ENCODE measurements at places on chromosomes 1 and 21. TPM values are rescaled to one million over a fixed set of nuclear protein-coding genes. Genes with fewer than 3 reads are reported as not detected.
A peak's percentile ranks its signal among the peaks of the same experiment; 100 is the strongest.

FOXJ3 gene
- total RNA-seq = 36.7 TPM

LEPROT gene
- total RNA-seq = 42.7 TPM

LCE3D gene
- total RNA-seq = not detected

ACTA1 gene
- total RNA-seq = 422 TPM

PACC1 gene
- 2.2 TPM for total RNA-seq

CRB1 gene
- total RNA-seq = 0.75 TPM

DNA sequence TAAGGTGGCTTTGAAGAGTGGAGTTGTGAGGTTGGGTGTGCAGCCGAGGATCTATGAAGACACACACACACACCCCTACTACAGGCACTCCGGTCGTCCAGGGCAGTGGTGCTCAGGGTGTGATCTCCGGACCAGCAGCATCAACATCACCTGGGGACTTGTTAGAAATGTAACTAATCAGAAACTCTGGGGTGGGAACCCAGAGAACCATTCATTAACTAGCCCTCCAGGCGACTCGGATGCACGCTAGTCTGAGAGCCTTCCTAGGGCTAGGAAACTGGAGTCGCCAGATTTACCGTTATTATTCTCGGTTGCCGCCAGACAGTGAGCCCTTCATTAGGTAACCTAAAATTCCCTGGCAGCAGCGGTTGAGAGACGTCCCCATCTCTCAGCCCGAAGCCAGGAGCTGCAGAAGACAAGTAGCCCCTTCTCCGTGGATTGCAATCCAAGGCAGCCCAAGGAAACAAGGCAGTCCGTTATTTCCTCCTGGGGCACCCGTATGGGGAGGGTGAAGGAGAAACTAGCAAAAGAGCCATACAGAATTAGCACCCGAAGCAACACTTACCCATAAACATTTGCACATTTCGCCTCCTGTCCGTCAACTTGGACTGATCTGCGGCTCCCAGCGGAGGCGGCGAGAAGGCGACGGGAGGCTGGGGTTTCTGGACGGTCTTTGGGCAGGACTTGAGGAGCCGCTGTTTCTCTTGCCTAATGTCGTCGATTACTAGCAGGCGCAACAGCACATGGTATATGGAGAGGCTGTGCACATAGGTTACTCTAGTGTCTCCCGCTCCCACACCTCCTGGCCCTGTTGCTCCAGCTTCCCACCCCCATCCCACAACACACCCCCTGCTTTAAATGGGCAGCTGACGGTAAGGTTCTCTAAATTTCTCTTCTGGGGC is 2.9 kb upstream of the CCN1 start:
- DNase-seq = no peak
- peaks cover 44% of the 10 kb centered on the region for H3K4me1 ChIP-seq

DNA sequence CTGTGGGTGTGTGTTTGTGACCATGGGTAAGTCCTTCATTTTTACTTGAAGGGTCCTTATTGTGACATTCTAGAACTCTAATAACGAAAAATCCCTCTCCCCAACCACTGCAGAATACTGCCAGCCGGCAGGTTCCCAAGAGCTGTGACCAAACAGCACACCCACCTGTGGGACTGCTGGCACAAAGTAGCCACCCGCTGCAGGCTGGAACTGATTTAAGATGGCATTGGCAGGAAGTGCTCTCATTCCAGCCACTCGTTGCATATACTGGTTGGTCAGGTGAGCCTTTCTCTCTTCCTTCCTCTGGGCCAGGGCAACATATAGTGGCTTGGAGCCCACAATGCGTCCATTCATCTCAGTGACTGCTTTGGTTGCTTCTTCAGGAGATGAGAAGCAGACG is 11.6 kb downstream of the PABPC4 start:
- DNase-seq = no peak
- no peaks in the 10 kb centered on the region for H3K27me3 ChIP-seq
- no peak overlapping the region for H3K27ac ChIP-seq
- no peak overlapping the region for H3K4me3 ChIP-seq

GRCh38 chr1:197065559-197065958 is 1.5 kb downstream of the F13B start:
- H3K4me1 ChIP-seq = no peaks in the 10 kb centered on the region
- no peak overlapping the region for H3K27ac ChIP-seq
- no peak overlapping the region for H3K4me3 ChIP-seq
- no peaks in the 10 kb centered on the region for H3K27me3 ChIP-seq
- no peak for DNase-seq

- H3K4me1 ChIP-seq = no peaks in the 10 kb centered on the region
- H3K4me3 ChIP-seq = no peak overlapping the region
- H3K36me3 ChIP-seq = no peaks in the 10 kb centered on the region
Measured at GRCh38 chr1:5238351-5239130, 584.1 kb downstream of the AJAP1 start.

GRCh38 chr1:203186446-203187303 is at the start of gene CHI3L1:
Gene CHI3L1 (minus strand): TSS chr1:203186704. CDS start chr1:203186623, 81 bp downstream.
- no peaks in the 10 kb centered on the region for H3K27me3 ChIP-seq
- no peak within 1 kb of the TSS for H3K4me3 ChIP-seq
- H3K27ac ChIP-seq = no peak within 1 kb of the TSS
- H3K36me3 ChIP-seq = no peaks in the 10 kb centered on the region
- DNase-seq = no peak

DNA sequence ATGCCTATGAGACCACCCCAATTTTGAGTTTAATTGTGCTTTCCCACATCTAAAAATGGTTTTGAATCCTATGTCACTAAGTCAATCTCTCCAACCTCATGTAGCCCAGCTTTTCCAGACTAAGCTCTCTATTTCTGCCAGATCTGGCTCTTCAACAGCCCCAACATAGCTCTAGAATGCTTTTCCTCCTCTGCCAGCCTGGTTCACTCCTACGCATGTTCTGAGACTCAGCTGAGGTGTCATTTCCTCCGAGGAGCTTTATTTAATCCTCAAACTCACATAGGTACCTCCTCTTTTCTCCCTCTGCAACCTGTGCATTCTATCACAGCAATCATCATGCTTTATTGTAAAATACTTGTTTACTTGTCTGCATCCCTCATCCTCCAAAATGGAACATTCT is 517.8 kb upstream of the BEND5 start:
- no peaks in the 10 kb centered on the region for H3K36me3 ChIP-seq
- H3K27ac ChIP-seq = no peak overlapping the region
- H3K27me3 ChIP-seq = no peaks in the 10 kb centered on the region

- H3K4me1 ChIP-seq = no peaks in the 10 kb centered on the region
- no peak overlapping the region for H3K27ac ChIP-seq
- DNase-seq = no peak
- no peak overlapping the region for H3K4me3 ChIP-seq
- H3K27me3 ChIP-seq = no peaks in the 10 kb centered on the region
- H3K36me3 ChIP-seq = no peaks in the 10 kb centered on the region
Measured at GRCh38 chr1:225258811-225259210, 169.0 kb downstream of the LBR start.

- no peaks in the 10 kb centered on the region for H3K27me3 ChIP-seq
- H3K4me1 ChIP-seq = peaks cover 12% of the 10 kb centered on the region
- no peak for DNase-seq
- H3K27ac ChIP-seq = no peak overlapping the region
- no peak overlapping the region for H3K4me3 ChIP-seq
- no peaks in the 10 kb centered on the region for H3K36me3 ChIP-seq
Measured at GRCh38 chr1:92929461-92929860, 31.8 kb downstream of the DIPK1A start.

DNA sequence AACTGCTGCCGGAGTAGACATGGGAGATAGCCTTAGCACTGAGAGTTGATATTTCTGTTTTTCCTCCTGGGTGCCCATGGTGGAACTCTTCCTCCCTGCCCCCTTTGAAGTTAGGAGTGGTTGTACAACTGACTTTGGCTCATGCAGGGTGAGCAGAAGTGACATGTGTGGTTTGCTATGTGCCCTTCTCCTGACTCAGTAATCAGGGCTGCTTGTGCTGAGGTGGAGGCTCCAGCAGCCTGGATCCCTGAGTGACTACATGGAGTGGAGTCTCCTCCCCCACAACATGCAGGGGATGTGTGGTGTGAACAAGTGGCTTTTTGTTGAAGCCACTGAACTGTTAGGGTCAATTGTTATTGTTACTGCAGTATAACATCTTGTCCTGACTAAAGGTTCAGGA is 261.6 kb downstream of the CAMTA1 start:
- no peak for DNase-seq
- no peak overlapping the region for H3K27ac ChIP-seq
- H3K27me3 ChIP-seq = no peaks in the 10 kb centered on the region
- no peak overlapping the region for H3K4me3 ChIP-seq
- no peaks in the 10 kb centered on the region for H3K36me3 ChIP-seq

- H3K36me3 ChIP-seq = no peaks in the 10 kb centered on the region
- DNase-seq = no peak
- no peaks in the 10 kb centered on the region for H3K4me1 ChIP-seq
- no peak overlapping the region for H3K27ac ChIP-seq
- no peak overlapping the region for H3K4me3 ChIP-seq
- H3K27me3 ChIP-seq = no peaks in the 10 kb centered on the region
Measured at GRCh38 chr1:197027359-197027758, 39.7 kb downstream of the F13B start.

GRCh38 chr1:200036619-200037270 is 9.2 kb downstream of the NR5A2 start:
- no peaks in the 10 kb centered on the region for H3K36me3 ChIP-seq
- peaks cover 44% of the 10 kb centered on the region for H3K27me3 ChIP-seq
- no peak overlapping the region for H3K27ac ChIP-seq
- DNase-seq = no peak
- H3K4me3 ChIP-seq = no peak overlapping the region
- H3K4me1 ChIP-seq = no peaks in the 10 kb centered on the region

GRCh38 chr1:147478521-147478920 is 62.8 kb upstream of the BCL9 start:
- H3K4me1 ChIP-seq = no peaks in the 10 kb centered on the region
- H3K27ac ChIP-seq = no peak overlapping the region
- no peak overlapping the region for H3K4me3 ChIP-seq

GRCh38 chr1:60035921-60036320 is 37.6 kb downstream of the C1orf87 start:
- no peaks in the 10 kb centered on the region for H3K27me3 ChIP-seq
- H3K4me1 ChIP-seq = no peaks in the 10 kb centered on the region
- no peak overlapping the region for H3K27ac ChIP-seq
- DNase-seq = no peak

- no peaks in the 10 kb centered on the region for H3K4me1 ChIP-seq
- no peaks in the 10 kb centered on the region for H3K27me3 ChIP-seq
- no peak overlapping the region for H3K27ac ChIP-seq
- no peak for DNase-seq
Measured at GRCh38 chr1:84946631-84947030, 50.3 kb downstream of the MCOLN2 start.

DNA sequence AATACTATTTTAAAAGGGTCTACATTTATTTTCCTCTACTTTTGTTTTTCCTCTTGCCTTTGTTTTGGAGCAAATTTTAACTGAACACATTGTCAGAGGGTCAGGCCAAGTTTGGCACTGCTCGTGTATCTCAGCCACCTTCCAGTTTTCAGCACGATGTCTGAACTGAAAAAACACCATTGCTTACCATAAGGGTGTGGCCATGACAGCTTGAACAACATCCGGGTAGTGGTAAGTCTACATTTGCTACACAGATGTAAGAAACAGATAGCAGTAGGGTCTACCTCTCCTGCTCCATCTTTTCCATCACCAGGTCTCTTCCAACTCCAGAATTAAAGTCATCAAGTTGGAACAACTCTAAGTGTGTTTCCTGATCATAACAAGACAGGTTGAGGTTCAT is 4.2 kb downstream of the HIVEP3 start:
- H3K27ac ChIP-seq = no peak overlapping the region
- no peaks in the 10 kb centered on the region for H3K36me3 ChIP-seq
- no peak for DNase-seq
- no peaks in the 10 kb centered on the region for H3K27me3 ChIP-seq

GRCh38 chr21:41250519-41250918 is 66.1 kb upstream of the FAM3B start:
- H3K36me3 ChIP-seq = peaks cover 69% of the 10 kb centered on the region
- no peaks in the 10 kb centered on the region for H3K27me3 ChIP-seq
- H3K4me3 ChIP-seq = no peak overlapping the region
- H3K4me1 ChIP-seq = no peaks in the 10 kb centered on the region
- peak overlapping the region; percentile 53 for H3K27ac ChIP-seq

- H3K36me3 ChIP-seq = no peaks in the 10 kb centered on the region
Measured at GRCh38 chr1:25106976-25107642, 125.2 kb downstream of the SYF2 start.
